Uterus (tissue), 4 donors: ENCODE measurements at places on chromosomes 5 and 9. TPM values are rescaled to one million over a fixed set of nuclear protein-coding genes. Genes with fewer than 3 reads are reported as not detected.

GRCh38 chr5:124980163-124980941 is 233.9 kb upstream of the ZNF608 start:
- DNase-seq = no peak

DNA sequence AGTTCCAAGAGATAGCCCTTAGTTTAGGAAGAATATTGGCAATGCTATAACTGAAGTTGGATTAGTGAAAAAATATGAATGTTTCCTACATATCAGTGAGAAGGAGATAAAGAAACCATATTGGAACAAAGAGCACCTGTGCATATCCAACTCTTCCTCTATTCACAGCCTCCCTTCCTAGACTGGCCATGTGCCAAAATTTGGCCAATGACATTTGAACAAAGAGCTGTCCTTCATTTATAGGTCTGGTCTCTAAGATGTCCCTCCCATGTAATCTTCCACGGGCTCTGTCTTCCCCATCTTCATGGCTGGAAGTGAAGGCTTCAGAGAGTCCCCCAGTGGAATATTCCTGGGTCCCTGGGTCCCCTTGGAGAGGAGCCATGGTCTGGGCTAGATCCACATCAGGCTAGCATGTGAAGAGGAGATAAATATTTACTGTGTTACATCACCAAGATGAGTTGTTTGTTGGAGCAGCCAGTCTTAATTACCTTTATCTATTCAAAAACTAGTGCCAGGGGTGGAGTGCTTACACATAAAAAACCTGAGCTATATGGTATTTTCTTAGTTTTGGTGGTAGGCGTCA is 190.0 kb upstream of the S1PR3 start:
- no peak for DNase-seq

GRCh38 chr5:138611678-138612218 is 36.5 kb upstream of the HSPA9 start:
- no peak for DNase-seq

- DNase-seq = no peak
These were observed 119.5 kb downstream of the FAM114A2 start for GRCh38 chr5:153919161-153919560.

DNA sequence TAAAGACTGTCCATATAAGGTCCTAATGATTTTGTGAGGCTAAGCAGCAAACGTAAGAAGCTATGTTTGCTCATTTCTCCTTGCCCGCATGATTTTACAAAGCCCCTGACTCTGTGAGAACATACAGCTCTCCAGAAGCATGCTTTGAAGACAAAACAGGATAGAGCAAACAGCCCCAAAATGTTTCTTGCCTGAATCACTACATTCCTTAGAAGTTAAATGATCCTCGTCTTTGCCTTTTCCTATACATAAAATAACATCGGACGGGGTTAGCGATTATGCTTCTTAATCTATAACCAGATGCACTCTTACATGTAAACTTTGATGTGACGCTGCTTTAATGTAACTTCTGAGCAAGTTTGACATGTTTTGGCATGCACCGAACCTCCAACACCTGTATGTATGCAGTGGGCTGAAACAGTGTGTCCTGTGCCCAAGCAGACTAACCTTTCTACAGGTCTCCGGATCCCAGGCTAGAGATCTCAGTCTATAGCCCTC is 353.7 kb downstream of the CETN3 start:
- no peak for DNase-seq

Gene C5orf46
- total RNA-seq = not detected

Gene UNC5A
- total RNA-seq = not detected

Gene LOX
- total RNA-seq = 5.6 TPM

Gene PCDH12
- total RNA-seq = 1.3 TPM

Gene ADAMTSL1
- 111 TPM for total RNA-seq

Gene FOXD4L5
- total RNA-seq = not detected

Gene CCL19
- not detected for total RNA-seq

Gene PTAR1
- total RNA-seq = 173 TPM
